ENCODE measurements at places on chromosomes 1 and 21.

GRCh38 chr1:185207980-185208602 is 51.1 kb downstream of the SWT1 start:
- DNase-seq = no peak

- DNase-seq = no peak
Measured at GRCh38 chr1:222195857-222196256, 352.0 kb downstream of the HHIPL2 start.

DNA sequence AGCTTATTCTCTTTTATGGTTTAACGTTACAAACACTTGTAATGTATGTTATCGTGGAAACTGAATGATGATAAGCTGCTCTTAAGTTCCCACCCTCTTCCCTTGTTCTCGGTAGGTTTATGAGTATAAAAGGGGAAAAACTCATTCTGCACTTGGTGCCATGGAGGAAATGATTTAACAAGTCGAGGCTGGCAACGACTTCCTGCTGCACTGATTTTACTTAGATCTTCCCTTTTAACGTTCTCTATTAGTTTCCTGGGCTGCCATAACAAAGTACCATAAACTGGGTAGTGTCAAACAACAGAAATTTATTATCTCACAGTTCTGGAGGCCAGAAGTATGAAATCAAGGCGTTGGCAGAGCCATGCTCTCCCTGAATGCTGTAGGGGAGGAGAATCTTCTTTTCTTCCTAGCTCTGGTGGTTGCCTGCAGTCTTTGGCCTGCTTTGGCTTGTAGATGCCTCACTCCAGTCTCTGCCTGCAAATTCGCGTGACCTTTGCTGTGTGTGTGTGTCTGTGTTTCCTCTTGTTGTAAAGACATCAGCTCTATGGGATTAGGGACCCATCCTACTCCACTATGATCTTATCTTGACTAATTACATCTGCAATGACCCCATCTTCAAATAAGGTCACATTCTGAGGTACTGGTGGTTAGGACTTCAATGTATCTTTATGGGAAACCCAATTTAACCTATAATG is 26.3 kb downstream of the HUNK start:
- DNase-seq = no peak

DNA sequence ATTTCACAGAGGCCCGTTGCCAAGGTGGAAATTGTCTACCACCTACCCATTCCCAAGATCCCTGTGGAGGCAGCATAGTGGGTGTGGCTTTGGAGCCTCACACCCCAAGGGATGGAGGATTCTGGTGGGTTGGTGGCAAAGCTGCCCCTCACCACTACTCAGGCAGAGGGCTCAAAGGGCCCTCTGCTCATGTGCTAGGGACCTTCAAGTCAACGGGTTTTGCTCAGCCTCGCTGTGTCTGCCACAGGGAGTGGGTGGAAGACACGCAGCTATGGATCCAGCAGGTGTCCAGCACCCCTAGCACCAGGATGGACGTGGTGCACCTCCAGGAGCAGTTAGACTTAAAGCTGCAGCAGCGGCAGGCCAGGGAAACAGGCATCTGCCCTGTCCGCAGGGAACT is 2.3 kb downstream of the DNALI1 start:
- no peak for DNase-seq

DNA sequence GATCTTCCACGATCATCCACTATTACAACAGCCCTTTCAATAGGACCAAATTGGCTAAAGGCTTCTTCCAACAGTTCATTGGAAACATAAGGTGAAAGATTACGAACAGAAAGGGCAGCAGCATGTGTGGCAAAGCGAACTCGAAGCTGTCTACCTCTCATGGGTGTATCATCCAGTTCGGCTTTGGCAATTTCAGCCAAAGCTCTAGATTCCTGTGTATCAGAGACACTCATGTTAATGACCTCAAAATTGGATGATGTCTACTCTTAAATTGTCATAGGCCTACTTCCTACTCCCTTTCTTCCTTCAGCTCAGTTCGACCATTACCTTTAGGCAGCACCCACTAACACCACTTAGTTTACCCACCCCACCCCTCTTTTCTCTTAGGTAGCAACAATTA is 2.2 kb downstream of the SFPQ start:
- DNase-seq = no peak

GRCh38 chr1:29991025-29991424 is 732.4 kb downstream of the MATN1 start:
- DNase-seq = no peak

DNA sequence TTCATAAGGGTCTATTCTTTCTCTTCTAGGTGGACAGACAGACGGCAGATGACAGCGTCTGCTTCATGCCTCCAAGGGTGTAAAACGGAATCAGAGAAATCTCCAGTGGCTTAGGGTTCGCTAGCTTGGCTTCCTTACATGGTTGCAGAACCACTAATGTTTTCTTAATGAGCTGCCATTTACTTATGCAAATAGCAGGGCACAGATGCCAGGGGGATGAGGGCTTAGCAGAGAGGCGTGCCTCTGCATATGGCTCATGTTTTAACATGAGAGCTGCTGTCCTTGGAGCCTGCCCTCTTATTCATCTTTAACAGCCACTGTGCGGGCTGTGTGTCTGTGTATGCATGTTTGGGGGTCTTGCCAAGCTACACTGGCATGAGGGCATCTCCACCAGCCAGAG is 119.6 kb downstream of the IER5 start:
- DNase-seq = no peak

GRCh38 chr1:159972443-159973205 is 18.6 kb upstream of the SLAMF9 start:
- no peak for DNase-seq

DNA sequence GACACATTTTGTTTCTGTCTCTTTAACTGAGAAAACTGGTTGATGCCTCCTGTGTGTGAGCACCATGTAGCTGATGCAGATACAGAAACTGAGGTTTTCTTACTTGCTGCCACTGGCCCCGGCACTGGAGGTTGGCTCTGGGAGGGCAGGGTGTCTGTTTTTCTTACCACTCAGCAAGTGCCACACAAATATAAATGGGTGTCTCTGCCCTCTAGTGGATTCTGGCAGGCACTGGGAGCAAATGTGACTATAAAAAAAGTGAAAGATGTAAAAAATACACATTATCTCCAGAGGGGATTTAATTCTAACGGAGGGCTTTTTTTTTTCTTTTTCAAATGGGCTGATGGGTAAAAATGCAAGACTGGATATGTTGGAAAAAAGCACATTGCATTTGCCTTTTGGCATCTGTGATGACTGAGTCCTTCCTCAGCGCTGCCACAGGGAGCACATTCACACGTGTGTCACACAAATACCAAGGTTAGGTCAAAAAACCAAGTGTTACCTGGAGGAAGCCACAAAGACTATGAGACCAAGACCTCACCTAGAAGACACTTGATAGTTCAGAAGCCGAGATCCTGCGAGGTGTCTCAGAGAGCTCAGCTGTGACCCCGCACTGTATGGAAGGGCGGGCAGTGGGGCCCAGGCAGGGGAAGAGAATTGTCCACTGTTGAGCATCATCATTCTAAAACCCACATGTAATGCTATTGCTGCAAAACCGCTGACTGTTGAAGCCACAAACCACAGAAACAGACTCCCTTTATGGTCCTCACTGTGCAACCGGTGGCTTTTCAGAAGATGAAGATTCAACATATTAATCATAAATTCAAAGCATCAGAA is 18.9 kb downstream of the PGBD2 start:
- peak; percentile 29 for DNase-seq

DNA sequence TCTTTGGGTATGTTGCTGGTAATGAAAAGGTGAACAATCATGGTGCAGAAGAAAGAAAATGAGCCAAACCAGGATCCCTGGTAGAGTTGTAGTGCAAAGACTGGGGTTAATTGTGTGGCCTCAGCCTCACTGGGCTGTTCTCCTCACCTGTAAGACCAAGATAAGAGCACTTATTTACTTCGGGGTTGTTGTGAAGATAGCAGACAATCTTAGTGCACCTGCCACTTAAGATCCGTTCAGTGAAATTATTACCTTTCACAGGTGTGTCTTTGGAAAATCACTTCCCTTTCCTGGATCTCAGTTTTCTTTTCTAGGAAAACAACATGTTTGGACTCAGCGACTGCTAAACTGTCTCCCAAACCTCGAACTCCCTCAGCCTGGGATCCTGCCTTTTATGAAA is 1.3 kb upstream of the FGGY start:
- DNase-seq = no peak

DNA sequence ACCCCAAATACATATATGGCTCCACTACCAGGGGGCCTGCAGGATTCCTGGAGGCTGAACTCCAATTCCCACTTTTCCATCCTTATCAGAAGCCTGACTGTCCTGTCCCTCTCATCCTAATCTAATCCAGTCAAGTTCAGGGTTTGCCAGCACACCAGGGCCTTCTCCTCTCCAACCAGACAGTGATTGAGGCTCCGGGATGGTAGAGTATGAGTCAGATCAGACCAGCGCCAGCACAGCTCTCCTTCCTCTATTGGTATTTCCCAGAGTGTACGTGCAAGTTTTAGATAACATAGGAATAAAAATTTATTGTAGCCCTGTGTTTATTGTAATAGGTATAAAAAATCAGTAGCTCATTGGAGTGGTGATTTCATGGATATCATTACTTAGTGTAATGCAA is 24.5 kb upstream of the RCSD1 start:
- no peak for DNase-seq

- no peak for DNase-seq
Measured at GRCh38 chr1:204065986-204066300, 7.0 kb upstream of the SOX13 start.

DNA sequence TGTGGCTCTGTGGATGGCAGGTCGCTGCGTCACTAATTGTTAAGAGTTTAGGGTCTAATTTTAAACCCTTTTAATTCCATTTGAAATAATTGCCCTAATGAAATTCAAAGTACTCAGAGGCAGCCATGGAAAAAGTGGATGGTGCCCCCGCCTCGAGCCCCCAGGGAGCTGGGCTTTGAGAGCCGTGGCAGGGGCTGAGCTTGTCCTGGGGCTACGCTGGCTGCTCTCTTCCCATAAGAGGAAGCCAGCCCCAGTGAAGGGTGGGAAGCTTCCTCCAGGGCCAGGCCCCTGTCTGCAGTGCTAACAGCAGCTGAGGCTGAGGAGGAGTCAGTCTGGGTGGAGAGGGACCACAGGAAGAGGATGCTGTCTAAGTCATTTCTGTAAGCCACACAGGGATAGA is 315.0 kb upstream of the POU3F1 start:
- no peak for DNase-seq

GRCh38 chr1:18309552-18310155 is 171.1 kb upstream of the KLHDC7A start:
- DNase-seq = no peak

DNA sequence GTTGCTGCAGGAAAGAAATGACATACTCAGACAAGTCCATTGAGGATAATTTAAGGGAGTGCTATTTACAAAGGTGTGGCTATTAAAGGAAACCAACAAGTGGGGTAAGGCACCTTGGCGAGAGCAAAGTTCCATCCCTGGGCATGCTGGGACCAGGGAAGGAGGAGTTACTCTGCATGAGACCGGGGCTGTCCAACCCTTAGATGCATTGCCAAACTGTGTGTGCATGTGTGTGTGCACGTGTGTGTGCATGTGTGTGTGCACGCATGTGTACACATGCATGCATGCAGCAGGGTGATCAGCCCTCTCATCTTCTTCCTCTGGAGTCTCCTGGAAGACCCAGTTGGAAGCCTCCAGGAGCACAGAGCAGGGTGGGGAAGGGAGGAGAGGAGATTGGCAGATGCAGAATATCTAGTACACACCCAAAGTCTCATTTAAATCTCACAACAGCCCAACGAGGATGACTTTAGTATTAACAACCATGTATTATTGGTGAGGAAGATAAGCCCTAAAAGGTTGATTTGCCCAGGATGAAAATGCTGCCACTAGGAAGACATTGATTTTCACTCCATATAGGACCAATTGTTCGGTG is 72.2 kb upstream of the CD34 start:
- DNase-seq = no peak

DNA sequence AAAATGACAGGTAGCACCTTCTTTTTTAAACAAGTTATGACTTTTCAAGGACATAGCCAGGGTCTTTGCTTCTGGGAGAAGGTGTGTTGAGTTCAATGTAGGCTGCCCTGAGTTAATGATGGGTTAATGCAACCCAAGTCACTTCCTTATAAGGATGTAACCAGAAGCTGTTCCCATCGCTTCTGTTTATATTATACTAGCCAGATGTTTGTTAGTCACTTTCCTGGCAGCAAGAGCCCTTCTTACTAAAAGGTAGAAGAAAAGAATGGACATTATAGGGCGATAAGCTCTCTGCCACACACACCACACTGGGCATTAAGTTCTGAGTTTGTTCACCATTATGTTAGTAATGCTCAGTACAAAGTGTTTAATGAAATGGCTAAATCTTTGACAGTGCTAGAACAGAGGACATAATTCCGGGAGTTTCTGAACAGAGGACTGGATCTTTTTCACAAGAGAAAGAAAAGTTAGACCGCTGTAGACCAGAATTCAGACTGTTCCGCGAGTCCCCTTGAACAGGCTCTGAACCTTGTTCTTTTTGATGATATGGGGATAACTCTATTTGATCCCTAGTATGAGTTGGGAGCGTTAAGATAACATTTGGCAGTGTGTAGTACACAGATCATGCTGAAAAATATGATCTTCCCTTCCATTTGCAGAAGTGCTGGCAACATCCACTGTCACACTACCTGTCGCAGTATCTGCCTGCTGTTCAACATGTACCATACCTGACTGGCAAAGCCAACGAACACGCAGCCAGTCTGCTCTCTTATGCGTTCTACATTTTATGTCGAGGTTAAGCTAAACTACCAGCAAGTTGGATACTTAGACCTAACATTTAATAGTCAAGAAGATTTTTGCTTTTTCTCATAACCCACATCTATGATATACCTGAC is 41.0 kb downstream of the DEGS1 start:
- DNase-seq = no peak

DNA sequence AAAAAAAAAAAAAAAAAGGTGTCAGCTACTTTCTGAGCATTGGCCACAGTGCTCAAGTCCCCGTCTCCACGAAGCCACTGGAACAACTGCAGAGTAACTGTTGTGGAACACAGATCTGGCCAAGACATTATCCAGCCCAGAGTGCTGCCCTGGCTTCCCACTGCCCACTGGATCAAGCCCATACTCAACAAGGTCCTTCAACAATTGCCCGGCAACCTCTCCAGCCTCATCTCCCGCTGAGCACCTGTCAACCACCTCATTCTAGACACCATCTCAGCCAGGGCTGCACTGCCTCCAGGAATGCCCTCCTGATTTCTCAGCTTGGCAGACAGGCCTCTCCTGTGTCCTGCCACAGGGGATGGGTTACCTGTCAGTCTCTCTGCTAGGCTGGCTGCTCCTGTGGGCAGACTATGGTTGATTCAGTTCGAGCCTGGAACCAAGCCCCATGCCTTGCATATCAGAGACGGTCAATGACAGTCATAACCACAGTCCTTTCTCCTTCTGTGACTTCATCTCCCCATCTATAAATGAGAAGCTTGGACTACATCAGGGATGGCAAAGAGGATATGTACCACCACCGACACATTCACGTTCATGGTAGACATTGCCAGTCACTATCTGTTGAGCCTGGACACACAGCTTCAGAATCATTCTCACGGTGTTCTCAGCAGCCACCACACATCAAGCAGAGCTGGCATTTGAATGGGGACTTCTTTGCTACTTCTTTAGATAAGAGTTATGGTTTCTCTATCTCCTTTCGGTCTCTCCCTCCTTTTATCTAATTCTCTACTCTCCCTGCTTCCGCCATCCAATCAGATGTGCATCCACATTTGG is 76.9 kb downstream of the MRPL37 start:
- no peak for DNase-seq

GRCh38 chr1:16644193-16644481 is 22.6 kb downstream of the RNU1-3 start:
- no peak for DNase-seq

Measured in effector memory CD4-positive, alpha-beta T cell (primary cell).